ENCODE measurements at places on chromosomes 16 and 17.
A peak's percentile ranks its signal among the peaks of the same experiment; 100 is the strongest.

- no peak for DNase-seq
Measured at GRCh38 chr17:55965051-55965450, 188.2 kb upstream of the ANKFN1 start.

DNA sequence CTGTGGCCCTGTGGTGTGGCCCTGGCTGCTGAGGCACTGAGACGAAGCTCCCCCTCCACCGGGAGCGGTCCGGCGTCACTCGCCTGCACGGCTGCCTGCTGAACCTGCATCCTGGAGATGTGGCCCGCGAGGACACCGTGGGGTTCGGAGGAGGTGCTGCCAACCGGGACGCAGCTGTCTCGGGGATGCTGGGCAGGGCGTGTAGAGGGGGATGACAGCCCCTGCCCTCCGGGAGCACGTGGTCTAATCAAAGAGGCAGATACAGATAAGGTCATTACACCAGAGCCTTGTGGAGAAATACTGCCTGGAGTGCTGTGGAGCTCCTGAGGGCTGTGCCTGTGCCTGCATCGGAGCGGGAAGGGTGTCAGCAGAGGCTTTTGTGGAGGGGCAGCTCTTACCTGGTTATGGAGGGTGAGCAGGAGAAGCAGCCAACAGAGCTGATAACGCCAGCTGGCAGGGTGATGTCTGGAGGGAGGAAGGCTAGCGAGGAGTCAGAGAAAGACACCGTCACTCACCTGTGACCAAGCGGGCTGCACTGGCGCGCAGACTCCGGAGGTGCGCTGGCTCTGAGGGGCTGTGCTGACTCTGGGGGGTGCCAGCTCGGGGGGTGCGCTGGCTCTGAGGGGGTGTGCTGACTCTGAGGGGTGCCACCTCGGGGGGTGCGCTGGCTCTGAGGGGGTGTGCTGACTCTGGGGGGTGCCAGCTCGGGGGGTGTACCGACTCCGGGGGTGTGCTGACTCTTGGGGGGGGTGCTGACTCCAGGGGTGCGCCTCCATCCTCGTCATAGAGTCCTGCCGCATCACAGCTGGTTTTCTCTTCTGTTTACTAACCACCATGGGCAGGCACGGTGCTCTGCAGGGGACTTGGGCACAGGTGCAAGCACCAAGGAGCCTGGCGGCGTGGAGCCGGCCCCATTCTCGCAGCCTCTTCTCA, 104.7 kb upstream of the CHMP6 start:
- DNase-seq = no peak

GRCh38 chr16:23207485-23207884, 24.9 kb downstream of the SCNN1G start:
- no peak for DNase-seq

- no peak for DNase-seq
Measured at GRCh38 chr16:23857256-23857880, 21.6 kb downstream of the PRKCB start.

DNA sequence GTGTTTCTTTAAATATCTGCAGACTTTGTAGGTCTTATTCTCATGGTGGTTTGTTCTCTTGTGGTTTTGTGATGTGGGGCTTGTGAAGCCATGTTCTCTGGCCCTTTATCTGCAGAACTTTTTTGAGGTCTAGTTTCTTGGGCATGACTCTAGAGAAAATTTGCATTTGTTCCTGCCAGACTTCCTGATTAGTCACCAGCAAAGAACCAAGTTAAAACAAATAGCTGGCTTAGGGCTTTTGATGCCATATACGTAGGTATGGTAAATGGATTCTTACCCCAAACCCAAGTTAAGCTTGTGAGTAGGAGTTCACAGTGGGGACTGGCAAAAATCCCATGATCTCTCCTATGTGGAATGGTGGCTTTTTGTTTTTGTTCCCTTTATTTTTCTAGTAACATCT, 68.7 kb upstream of the IRX3 start:
- DNase-seq = no peak

DNA sequence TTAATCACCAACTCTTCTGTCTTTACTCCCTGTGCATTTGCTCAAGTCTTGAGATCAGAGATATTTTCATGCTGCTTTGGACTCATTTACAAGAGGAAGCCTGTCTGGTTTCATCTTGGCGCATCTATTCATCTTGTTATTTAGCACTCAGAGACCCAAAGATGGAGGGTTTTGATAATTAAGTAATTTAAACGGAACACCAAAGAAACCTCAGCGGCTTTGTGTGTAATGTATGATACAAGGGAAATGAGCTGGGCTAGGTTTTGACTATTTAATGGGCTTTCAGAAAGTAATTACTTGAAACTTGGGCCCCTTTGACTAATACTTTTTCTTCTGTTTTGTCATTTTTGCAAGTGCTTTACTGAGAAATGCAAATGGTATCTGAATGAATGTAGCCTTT, 66.2 kb upstream of the CACNG3 start:
- no peak for DNase-seq

DNA sequence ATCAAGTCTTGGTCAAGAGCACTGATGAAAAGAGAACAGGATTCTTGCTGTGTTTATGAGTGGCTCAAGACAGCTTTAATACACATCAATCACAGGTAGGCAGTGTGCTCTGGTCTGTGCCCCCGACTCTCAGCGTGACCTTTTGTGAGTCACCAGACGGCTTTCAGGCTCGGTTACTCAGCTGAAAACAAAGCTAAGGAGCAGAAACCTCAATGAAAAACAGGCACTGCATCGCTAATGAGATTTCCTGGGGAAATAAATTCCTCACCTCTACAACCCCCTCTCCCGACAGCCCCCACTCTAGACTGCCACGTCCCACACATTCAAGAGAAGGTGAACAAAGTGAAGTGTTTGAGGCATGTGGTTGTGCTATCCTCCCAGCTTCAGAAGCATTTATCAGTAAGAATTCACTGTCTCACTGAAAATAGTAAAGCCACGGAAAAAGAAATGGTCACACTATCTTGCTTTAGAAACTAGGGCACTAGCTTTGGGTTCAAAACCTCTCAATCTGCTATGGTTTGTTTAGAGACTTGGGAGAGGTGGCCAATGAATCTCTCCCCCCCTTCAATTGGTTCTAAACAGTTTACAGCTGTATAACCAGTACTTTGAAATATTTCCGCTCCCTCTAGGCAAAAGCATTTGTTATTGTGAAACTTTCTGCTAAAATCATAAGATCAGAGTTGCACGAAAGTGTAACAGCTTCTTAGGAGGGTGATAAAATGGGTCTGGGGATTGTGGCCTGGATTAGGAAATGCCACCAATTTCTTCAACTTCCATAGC, 199.5 kb upstream of the PMFBP1 start:
- peak; percentile 83 for DNase-seq
